ENCODE measurements at places on chromosomes 1 and 21.
A peak's percentile ranks its signal among the peaks of the same experiment; 100 is the strongest.

DNA sequence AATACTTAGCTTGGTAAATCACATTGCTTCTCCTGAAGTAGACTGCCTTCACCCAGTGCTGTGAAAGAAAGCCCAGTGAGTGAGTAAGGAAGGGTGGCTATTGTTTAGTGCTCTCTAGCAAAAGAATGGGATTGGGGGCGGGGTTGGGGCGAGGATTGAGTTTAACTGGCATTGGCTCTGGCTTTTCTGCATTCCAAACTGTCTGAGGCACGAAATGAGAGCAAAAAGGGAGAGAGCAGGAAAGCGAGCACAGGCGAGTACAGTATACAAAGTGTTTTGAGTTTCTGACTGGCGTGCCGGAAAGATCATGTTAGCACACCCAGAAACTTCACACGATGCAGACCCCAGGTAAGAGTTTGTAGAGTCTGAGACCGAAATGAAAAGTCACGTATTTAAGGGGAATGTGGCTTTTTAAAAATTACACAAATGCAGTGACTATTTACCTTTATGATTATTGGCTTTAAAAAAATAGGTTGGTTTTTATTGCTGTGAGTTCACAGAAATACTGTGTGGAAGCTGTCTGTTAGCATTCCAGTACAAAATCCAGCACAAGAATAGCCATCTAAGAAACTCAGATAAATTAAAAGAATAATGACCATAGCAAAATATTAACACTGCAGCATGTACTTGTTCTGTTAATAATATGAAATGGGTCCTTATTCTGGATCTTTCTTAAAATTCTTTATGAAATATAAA lies 155.4 kb downstream of the CLEC20A start:
- no peaks in the 10 kb centered on the region for H3K36me3 ChIP-seq
- no peak for DNase-seq
- H3K27ac ChIP-seq, result no peak overlapping the region
- H3K4me1 ChIP-seq, result no peaks in the 10 kb centered on the region
- H3K27me3 ChIP-seq, result no peaks in the 10 kb centered on the region

DNA sequence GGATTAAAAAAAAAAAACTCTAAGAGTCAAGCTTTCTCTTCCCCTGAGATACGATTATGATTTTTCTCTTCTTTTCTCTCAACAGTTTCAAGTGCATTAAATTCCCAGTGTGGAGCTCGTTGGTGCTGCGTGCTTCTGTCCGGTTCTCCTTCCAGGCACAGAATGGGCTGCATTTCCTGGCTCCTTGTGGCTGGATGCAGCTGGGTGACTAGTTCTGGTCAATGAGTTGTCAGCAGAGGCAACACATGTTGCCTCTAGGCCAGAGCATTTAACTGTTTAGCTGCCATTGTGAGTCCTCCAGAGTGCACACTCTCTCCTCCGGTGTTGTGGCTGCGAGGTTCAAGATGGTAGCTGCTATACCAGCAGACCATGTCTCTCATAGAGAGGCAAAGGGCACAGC lies 312.9 kb downstream of the RRAGC start:
- DNase-seq, result no peak
- H3K27me3 ChIP-seq, result peaks cover 21% of the 10 kb centered on the region
- no peaks in the 10 kb centered on the region for H3K4me1 ChIP-seq
- H3K27ac ChIP-seq, result no peak overlapping the region

GRCh38 chr21:37863842-37864241 lies 52.4 kb downstream of the KCNJ6 start:
- peaks cover 7% of the 10 kb centered on the region for H3K27me3 ChIP-seq
- no peak overlapping the region for H3K4me3 ChIP-seq
- H3K4me1 ChIP-seq, result no peaks in the 10 kb centered on the region

DNA sequence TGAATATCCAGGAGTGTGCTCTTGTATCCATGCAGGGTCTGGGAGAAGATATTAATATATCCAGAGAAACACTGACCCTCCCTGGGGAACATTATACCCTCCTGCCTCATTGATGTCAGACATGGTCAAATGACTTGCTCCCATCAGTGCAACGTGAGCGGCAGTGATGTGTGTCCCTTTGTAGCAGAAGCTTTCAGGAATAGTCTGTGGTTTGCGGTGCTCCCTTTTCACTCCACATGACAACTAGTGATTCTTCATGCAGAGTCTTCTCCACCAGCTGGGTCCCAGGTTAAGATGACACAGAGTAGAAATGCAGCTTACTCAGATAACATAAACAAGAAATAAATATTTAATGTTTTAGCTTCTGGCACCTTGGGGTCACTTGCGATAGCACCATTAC lies 31.9 kb upstream of the LYPD8 start:
- H3K27ac ChIP-seq, result no peak overlapping the region
- peaks cover 2% of the 10 kb centered on the region for H3K27me3 ChIP-seq
- H3K4me1 ChIP-seq, result no peaks in the 10 kb centered on the region
- H3K4me3 ChIP-seq, result no peak overlapping the region
- DNase-seq, result no peak
- no peaks in the 10 kb centered on the region for H3K36me3 ChIP-seq

DNA sequence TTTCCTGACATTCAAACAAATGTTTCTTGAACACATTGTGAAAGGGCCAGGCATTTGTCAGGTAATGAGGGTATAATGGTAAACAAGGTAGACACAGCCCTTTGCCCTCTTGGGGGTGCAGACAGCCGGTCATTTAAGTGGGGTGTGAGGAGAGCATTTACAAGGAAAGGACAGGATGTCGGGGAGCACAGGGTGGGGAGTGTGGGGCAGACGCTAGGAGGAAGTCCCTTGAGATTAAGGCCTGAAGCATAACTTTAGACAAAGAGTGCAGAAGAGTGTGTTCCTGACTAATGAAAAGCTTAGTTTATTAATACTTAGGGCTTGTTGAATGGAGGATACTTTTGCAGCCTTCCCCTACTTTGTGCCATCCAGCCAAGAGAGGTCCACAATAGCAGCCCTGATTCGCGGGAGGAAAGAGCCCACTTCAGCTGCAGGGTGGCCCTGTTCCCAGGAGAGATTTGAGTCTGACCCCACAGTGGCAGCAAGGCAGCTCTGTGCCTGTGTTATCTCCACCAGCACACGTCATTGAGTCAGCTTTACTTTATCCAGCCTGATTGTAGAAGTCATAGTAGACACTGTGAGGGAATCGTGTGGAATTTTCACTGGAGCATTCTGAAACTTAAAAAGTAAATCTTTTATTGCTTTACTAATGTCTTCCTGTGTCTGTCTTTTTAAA lies 35.1 kb downstream of the MPZL1 start:
- H3K27ac ChIP-seq, result no peak overlapping the region
- no peak overlapping the region for H3K4me3 ChIP-seq
- H3K27me3 ChIP-seq, result no peaks in the 10 kb centered on the region
- H3K36me3 ChIP-seq, result no peaks in the 10 kb centered on the region

- no peak overlapping the region for H3K4me3 ChIP-seq
- no peaks in the 10 kb centered on the region for H3K4me1 ChIP-seq
- H3K27ac ChIP-seq, result no peak overlapping the region
- no peak for DNase-seq
Measured at GRCh38 chr21:37748351-37748750, 167.9 kb downstream of the KCNJ6 start.

DNA sequence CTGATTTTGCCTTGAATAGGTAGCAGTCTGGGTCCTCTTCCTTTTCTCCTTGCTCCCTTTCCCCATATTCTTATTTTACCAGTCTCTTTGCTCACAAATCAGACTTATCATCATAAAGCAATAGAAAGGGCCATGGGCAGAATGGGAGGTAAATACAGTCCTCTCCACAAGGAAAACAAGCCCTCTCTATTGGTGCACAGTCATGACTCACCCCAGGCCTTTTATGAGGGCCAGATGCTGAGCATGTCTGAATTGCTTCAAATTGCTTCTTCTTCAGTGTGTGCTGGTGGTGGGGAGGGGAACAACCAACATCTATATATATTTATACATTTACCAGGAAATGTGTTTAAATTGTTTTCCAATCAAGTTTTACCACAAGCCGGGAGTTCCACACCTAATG lies 75.2 kb downstream of the GFI1 start:
- no peaks in the 10 kb centered on the region for H3K36me3 ChIP-seq
- H3K4me1 ChIP-seq, result peaks cover 13% of the 10 kb centered on the region
- no peak overlapping the region for H3K4me3 ChIP-seq

GRCh38 chr1:110605901-110606656 lies at the start of gene KCNA2:
TSS of gene KCNA2 (minus strand) at chr1:110606358. CDS start at chr1:110604782, 1,576 bp downstream.
- H3K27me3 ChIP-seq, result peaks cover 51% of the 10 kb centered on the region
- no peak for DNase-seq
- peaks cover 3% of the 10 kb centered on the region for H3K4me1 ChIP-seq
- H3K36me3 ChIP-seq, result no peaks in the 10 kb centered on the region
- peak within 1 kb of the TSS; percentile 32 for H3K4me3 ChIP-seq

- H3K27ac ChIP-seq, result no peak overlapping the region
- no peaks in the 10 kb centered on the region for H3K4me1 ChIP-seq
- DNase-seq, result no peak
Measured at GRCh38 chr1:56137521-56138505, 441.6 kb downstream of the PLPP3 start.

GRCh38 chr1:152752225-152752624 lies 5.6 kb upstream of the KPRP start:
- H3K4me3 ChIP-seq, result no peak overlapping the region
- H3K36me3 ChIP-seq, result no peaks in the 10 kb centered on the region
- H3K27ac ChIP-seq, result no peak overlapping the region
- no peaks in the 10 kb centered on the region for H3K4me1 ChIP-seq
- no peak for DNase-seq
- peaks cover 75% of the 10 kb centered on the region for H3K27me3 ChIP-seq

GRCh38 chr1:246280551-246280950 lies 226.5 kb downstream of the SMYD3 start:
- no peak overlapping the region for H3K27ac ChIP-seq
- H3K36me3 ChIP-seq, result no peaks in the 10 kb centered on the region
- no peaks in the 10 kb centered on the region for H3K27me3 ChIP-seq
- no peak for DNase-seq

- H3K4me1 ChIP-seq, result no peaks in the 10 kb centered on the region
- H3K27me3 ChIP-seq, result peaks cover 5% of the 10 kb centered on the region
- H3K4me3 ChIP-seq, result no peak overlapping the region
- H3K36me3 ChIP-seq, result no peaks in the 10 kb centered on the region
- no peak overlapping the region for H3K27ac ChIP-seq
Measured at GRCh38 chr1:99598738-99599411, 47.0 kb upstream of the PALMD start.

GRCh38 chr1:224182057-224182865 lies 779 bp upstream of the DEGS1 start:
- peak overlapping the region; percentile 91 for H3K27ac ChIP-seq
- no peak for DNase-seq
- peaks cover 11% of the 10 kb centered on the region for H3K36me3 ChIP-seq
- no peaks in the 10 kb centered on the region for H3K27me3 ChIP-seq
- H3K4me3 ChIP-seq, result peak overlapping the region; percentile 83

- no peak overlapping the region for H3K4me3 ChIP-seq
- H3K4me1 ChIP-seq, result peaks cover 14% of the 10 kb centered on the region
- H3K36me3 ChIP-seq, result no peaks in the 10 kb centered on the region
- DNase-seq, result no peak
- H3K27me3 ChIP-seq, result no peaks in the 10 kb centered on the region
- no peak overlapping the region for H3K27ac ChIP-seq
Measured at GRCh38 chr1:94068999-94069918, 51.7 kb downstream of the ABCA4 start.

DNA sequence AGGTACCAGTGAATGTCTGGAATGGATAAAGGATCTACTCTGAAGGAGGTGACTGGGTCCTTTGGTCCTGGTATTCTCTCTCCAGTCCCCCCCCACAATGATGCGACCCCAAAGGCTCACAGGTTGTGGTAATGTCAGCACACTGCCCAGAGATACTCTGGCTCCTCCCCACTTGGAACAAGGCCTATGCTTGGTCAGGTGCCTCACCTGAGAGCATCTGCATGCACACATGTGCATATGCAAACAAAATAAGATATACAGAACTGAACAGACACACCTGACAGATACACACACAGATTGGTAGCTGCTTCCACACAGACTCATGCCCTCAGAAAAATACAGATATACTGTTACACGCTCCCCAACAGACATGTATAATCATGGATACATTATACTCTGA lies 33.5 kb downstream of the DMAP1 start:
- no peak for DNase-seq
- no peaks in the 10 kb centered on the region for H3K36me3 ChIP-seq
- no peaks in the 10 kb centered on the region for H3K27me3 ChIP-seq

GRCh38 chr1:22738522-22738921 lies 27.9 kb downstream of the EPHB2 start:
- H3K4me3 ChIP-seq, result no peak overlapping the region
- peaks cover 11% of the 10 kb centered on the region for H3K27me3 ChIP-seq
- no peaks in the 10 kb centered on the region for H3K36me3 ChIP-seq
- DNase-seq, result no peak

DNA sequence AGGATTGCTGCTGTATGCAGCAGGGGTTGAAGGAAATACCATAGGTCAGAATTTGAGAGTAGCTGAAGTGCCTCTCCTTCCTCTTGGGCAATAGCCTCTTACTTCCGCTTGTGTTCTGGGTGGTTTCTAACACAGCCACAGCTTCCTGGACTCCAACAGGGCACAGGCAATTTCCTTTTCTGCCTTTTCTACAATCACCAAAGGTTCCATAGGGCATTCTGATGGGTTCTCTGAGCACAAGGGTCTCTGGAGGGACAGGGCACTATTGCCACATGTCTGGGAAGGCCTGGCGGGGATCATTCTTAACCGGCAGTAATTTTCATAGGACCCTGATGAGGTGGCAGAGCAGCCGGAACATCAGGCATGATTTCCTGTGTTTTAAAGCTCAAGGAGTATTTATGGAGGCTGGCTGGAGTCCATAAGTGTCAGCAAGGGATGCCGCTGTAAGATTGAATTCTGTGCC lies 5.5 kb upstream of the AGTRAP start:
- peaks cover 47% of the 10 kb centered on the region for H3K4me1 ChIP-seq
- peak overlapping the region; percentile 94 for H3K4me3 ChIP-seq
- no peaks in the 10 kb centered on the region for H3K27me3 ChIP-seq
- H3K36me3 ChIP-seq, result no peaks in the 10 kb centered on the region

DNA sequence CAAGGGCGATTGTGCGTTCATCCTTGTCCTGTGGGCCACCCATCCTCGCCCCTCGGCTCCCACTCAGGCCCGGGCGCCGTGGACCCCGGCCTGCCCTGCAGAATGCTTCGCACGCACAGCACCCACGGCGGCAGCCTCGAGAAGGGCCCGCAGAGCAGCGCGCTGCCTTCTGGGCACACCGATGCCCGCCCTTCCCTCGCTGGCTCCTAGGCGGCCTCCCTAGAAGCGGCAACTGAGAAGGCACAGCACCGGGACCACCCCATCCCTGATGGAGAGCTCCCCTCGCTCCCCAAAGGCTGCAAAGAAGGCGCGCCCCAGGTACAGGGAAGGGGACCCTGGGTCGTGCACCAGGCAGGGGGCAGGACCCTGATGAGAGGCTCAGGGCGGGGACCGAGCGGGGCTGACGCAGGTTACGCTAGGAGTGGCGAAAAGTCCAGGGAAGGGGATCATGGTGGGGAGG lies 971 bp downstream of the CAPZB start:
- DNase-seq, result no peak
- H3K4me1 ChIP-seq, result peaks cover 65% of the 10 kb centered on the region
- H3K4me3 ChIP-seq, result peak overlapping the region; percentile 93

GRCh38 chr1:155169541-155169940 lies 3.6 kb downstream of the KRTCAP2 start:
- no peaks in the 10 kb centered on the region for H3K27me3 ChIP-seq
- H3K36me3 ChIP-seq, result peaks cover 15% of the 10 kb centered on the region
- H3K4me1 ChIP-seq, result peaks cover 35% of the 10 kb centered on the region
- H3K4me3 ChIP-seq, result no peak overlapping the region

GRCh38 chr1:28296401-28297261 lies 32.2 kb upstream of the MED18 start:
- DNase-seq, result no peak
- peak overlapping the region; percentile 13 for H3K4me3 ChIP-seq
- no peaks in the 10 kb centered on the region for H3K36me3 ChIP-seq
- peak overlapping the region; percentile 19 for H3K27ac ChIP-seq
- H3K27me3 ChIP-seq, result no peaks in the 10 kb centered on the region
